ENCODE measurements at places on chromosomes 4 and X.

- no peak for DNase-seq
These were observed 99.7 kb downstream of the ATXN3L start for GRCh38 chrX:13219991-13220764.

DNA sequence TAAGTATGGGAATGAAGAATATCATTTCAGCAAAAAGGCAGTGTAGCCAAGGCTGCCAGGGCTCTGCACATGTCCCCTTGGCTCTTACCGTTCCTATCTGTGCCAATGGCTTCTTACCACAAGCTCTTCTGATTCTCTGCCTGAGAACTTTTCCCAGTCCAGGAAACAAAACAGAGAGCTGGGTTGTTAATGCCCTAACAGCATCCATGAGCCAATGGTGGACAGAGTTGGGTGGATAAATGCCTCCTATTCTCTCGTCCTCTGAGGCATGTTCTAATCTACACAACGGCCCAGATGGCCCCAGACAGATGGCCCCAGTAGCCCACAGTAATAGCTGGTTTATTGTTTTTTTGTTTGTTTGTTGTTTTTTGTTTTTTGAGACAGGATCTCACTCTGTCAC lies 28.0 kb downstream of the SCD5 start:
- DNase-seq: no peak

GRCh38 chr4:121270389-121270788 lies 106.3 kb upstream of the TNIP3 start:
- DNase-seq: no peak

DNA sequence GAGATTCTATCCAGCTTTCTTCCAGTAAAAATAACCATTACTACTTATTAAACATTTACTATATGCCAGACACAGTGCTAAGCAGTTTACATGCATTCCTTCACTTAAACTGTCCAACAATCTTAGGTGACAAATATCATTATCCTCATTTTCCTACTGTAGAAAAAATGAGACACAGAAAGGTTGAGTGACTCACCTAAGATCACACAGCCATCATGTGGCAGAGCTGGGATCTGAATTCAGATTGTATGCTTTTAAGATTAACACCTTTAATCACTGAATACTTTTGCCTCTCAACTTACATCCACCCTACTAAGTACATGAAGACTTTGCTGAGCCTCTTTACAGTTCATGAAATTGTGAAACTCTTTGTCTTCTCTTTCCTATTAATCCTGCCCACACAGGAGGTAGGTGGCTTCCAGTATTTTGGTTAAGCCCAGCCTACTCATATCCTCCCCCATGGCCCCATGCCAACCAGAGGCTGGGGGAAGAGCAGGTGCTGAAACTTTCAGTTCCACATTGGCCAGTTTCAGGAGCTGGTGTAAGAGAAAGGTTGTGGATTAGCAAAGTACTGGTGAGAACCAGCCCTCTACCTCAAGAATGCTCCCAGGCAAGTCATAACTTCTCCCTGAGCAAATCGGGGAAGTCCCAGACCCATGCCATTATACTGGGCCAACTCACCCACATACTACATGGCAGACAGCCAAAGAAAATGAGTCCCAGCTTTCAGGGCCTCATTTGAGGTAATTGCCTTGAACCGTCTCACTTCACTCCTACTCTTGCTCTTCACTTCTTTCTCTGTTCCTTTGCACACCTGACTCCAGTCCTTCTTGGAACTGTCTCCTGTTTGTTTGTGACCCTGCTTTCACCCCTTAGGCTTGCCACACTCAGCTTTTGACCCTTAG lies 211.1 kb downstream of the GUCY2F start:
- DNase-seq: peak; percentile 8

DNA sequence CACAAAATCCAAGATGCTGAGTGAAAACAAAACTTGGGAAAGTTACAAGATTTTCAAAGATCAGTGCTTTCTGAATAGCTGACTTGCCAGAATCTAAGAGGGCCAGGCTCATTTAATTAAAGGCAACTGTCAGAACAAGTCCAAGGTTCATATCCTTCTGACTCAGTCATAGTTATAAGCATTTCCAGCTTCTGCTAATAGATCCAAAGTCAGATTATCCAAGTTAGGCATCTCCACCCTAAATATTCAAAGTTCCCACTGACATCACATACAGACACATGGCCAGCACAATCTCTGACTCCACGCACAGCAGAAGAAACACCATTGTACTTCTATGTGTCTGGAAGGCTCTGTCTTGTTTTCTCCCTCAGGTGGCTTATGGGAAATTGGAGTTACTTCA lies 41.8 kb downstream of the GASK1B start:
- no peak for DNase-seq

DNA sequence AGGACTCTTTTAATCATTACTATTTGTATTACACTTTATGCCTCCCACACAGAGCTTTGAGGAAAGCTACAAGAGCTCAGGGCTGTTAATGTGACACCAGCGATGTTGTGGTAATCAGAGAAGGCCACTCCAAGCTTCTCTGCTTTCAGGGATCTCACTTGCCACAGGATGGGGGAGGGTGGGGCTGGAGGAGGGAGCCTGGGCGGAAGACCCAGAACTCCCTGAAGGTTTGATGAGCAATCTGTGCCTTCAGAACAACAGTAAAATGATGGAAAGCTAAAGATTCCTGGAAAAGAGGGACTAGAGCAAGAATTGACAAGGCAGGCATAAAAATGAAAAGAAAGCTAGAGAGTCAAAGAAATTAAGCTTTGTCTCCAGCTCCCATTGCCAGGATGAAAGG lies 75.6 kb downstream of the MAML3 start:
- no peak for DNase-seq

DNA sequence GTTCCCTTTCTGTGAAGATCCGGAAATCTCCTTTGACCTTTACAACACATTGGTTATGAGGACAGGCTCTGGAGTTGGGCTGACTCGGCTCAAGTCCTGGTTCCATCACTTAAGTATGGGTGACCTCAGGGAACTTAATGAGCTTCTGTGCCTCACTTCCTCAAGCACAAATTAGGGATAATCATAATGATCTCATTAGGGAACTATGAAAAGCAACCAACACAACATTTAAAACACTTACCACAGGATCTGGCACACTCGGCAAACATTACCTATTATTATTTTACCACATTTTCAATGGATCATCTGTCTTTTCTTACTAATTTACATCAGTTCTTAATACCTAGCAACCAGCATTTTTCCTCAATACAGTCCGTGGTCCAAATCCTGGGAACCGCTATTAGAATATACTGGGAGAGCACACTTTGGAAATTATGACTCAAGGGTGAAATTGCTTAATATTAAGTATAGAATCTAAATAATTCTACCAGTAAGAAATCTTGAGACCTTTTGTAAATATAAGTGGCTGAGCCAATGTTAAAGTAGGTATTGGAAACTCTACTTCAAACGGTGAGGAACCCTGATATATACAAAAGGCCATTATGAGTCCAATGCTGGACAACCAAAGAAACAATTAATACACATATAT lies 19.6 kb downstream of the ADGRA3 start:
- no peak for DNase-seq

DNA sequence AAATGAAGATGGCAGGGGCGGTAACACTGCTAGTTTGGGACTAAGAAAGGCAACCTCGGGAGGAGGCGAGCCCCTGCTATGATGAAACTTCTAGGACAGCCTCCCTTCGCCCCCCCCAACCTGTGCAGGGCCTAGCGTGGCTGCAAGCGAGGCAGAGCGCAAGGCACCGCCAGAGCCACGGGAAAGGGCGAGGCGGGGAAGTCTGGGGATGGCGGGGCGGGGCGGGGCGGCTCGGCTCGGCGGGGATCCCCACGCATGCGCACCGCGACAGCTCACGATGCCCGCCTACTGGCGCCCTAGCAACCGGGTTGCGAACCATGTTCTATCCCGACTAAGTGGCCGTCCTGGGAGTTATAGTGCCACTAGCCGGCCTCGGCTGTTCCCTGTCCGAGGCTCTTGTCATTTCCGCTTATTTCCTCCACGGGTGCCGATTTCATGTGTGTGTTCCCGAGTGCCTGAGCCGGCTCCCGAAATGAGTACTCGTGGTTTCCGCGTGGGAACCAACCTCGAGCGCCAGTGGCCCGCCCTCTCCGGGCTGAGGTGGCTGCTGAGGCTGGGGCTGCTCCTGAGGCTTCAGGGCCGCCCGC lies 28.7 kb upstream of the RBMX start:
- DNase-seq: peak; percentile 64
